ENCODE measurements at places on chromosomes 5 and 9.

DNA sequence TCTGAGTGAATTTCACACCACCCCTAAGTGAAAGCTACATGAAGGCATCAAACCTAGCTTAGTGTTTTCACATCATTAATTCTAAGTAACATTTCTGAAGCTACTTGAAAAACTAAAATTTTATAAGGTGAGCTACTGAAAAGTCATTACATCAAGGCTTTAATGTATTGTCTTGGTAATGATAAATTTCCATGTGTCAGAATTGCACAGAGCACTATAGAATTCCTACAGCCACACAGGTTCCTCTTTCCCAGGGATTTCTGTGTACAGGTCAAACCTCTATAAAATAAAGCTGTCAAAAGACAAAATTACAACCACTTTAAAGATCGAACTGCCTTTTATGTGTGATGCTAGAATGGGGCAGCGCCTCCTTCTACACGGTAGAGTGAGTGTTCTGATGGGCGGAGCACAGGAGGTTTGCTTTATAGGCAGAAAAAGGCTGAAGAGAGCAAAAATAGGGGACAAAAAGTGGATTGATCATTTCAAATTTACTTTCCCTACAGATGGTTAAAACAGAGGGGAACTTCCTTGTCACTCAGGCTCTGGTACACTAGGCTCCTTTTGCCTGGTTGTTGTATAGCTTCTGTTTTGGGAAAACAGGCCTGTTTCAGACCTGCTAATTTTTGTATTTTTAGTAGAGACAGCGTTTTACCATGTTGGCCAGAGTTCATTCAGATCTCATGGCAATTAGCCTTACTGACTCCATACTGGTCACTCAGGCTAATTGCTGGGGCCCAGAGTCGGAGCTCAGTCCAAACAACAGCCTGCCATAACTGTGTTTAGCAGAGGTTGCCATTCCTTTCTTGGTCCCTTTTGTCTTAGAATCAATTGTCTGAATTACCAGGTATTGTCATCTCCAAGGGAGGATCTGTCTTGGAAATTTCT, 102.5 kb upstream of the BASP1 start:
- DNase-seq = no peak

- DNase-seq = no peak
Observed at GRCh38 chr5:127943061-127943371, 140.6 kb upstream of the SLC12A2 start.

DNA sequence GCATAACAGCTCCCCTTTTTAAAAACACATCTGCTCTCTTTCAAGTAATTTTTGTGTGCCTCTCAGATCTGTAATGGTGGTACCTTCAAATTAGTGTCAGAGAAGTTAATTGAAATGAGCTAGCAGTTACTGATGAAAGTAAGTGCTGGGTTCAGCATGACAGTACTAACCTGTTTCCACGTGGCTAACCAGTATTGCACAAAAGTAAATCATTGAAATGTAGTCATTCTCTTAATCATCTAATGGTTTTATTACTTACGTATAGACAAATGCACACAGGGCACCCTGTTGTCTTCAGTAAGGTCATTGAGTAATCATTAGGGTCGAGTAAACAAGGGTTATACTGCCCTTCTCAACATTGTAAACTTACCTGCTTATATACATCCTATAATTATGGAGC, 157.8 kb upstream of the PRR16 start:
- DNase-seq = no peak

- peak; percentile 30 for DNase-seq
Observed at GRCh38 chr9:129131300-129132145, 20.3 kb downstream of the PTPA start.

- no peak for DNase-seq
Observed at GRCh38 chr9:16828340-16829281, 41.9 kb downstream of the BNC2 start.

DNA sequence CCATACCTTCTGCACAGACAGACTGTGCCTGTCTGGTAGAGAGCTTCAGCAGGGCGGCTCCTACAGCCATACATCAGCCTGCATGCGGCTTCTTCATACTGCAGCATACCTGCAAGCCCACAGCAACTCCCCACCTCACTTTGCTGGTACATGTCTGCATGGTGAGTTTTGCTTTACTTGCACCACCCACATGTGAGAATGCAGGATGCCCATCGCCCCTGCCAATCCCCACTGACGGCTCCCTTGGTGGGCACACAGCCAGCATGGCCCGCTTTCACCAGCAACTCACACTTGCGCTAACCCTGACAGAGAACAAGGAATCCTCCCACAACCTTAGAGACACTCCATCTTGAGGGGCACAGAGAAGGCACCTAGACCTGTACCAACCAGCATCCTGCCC, 114.9 kb downstream of the DTWD2 start:
- DNase-seq = no peak

GRCh38 chr5:140261403-140262171, 41.3 kb downstream of the PFDN1 start:
- DNase-seq = no peak
